T-helper 2 cell (primary cell): ENCODE measurements at places on chromosomes 16 and 17.

- DNase-seq = no peak
Measured at GRCh38 chr16:82280867-82281266, 110.8 kb upstream of the MPHOSPH6 start.

GRCh38 chr17:33712120-33712519, 419.0 kb upstream of the ASIC2 start:
- no peak for DNase-seq

DNA sequence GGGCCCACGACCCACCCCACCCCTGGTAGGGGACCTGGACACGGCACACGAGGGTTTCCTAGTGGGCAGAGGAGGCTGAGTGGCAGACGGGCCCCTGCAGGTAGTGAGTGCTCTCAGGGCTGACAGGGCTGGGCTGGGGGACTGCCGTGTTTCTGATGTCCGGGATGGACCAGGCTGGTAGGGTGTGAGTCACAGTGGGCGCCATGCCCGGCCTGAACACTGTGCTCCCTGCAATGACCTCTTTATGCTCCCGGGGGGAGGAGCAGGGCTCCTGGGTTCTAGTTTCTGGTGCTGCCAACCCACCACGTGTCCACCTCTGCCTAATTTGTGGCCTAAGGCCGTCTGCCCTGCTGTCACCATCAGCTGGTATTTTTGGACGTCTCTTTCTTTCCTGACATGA, 26.3 kb downstream of the ARHGAP23 start:
- DNase-seq = no peak

DNA sequence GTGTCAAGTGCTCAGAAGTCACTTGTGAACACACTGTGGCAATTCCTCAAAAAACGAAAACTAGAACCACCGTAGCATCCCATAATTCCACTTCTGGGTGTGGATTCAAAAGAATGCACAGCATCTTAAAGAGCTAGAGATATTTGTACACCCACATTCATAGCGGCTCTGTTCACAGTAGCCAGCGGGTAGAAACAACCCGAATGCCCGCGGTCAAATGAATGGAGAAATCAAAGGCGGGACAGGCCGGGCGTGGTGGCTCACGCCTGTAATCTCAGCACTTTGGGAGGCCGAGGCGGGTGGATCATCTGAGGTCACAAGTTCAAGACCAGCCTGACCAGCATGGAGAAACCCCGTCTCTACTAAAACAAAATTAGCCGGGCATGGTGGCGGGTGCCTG, 337.5 kb downstream of the SEC14L1 start:
- DNase-seq = no peak

GRCh38 chr17:41619036-41619926, 5.1 kb downstream of the KRT17 start:
- no peak for DNase-seq

GRCh38 chr16:50067290-50067853, 1.6 kb downstream of the HEATR3 start:
- no peak for DNase-seq

- DNase-seq = no peak
Measured at GRCh38 chr17:73715769-73716168, 71.5 kb upstream of the SDK2 start.

GRCh38 chr16:23920899-23921298, 85.1 kb downstream of the PRKCB start:
- no peak for DNase-seq

GRCh38 chr17:9522074-9522473, 53.5 kb downstream of the STX8 start:
- DNase-seq = peak; percentile 39

DNA sequence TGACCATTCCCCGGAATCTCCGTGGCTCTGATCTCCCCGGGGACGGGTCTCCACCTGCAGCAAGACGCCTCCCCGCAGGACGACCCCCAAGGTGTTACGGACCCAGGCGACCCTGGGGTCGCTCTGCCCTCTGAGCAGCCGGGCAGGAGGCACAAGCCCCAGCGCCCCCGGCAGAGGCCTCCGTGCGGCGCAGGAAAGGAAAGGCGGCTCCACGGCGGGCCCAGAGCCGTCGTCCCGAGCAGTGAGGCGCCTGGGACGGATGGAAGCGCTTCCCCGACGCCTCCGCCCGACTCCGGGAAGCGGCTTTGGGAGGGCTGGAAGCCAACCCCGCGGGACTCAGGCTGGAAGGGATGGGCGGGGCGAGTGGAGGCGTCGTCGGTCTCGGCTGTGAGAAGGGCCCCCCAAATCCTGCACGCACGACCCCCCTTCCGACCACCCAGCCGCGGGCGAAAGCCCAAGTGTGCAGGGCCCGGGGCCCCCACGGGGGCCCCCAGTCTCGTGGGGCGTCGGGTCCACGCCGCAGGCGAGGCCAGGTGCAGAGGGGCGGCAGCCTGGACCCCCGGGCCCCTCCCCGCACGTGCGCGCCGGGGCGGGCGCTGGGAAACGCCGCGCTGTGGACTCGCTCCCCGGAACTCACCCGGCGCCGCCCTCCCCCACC, 32.7 kb upstream of the RPH3AL start:
- no peak for DNase-seq

DNA sequence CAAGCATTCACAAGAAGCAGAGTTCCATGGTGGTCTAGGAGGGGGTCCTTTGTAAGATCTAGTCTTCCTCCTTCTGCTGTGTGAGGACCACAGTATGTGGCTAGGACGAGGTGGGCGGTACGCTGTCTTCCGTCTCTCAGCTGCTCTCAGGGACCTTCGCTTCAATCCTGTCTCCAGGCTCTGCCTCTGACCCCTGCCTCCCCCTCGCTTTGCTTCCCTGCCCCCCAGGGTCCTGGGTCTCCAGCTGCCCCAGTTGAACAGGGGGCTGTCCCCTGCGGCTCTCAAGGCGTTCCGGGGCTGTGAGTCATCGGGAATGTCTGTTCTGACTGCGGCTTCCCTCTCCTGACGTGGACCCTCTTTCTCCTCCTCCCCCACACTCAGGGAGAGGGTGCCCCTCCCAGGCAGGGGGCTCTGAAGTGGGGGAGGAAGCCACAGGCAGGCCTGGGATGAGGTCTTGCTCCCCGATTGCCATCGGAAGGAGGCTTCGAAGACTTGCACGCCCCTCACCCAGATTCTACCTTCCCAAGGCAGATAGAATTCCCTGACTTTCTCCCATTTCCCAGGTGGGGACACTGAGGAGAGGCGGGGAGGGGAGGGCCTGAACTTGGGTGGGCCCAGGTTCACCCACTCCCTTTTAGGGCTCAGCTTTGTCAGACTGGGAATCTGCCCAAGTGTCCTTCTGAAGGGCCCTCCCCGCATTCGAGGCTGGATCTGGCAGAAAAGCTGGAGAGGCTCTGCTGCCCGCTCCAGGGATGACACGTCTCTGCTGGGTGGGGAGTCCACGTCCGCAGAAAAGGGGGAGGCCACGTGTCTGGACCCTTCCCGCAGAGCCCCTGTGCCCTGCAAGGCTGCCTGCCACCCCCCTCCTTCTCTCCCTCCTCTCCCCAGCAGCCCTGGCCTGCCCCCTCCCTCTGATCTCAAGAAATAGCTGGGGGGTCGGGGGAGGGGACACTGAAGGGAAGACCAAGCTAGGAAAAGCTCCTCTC, 9.1 kb upstream of the COL1A1 start:
- no peak for DNase-seq

- peak; percentile 99 for DNase-seq
Measured at GRCh38 chr16:3134338-3135125, at the start of gene ZNF213. Gene ZNF213, plus strand, starts transcription at chr16:3135029. Its CDS starts 2,252 bp downstream, at chr16:3137281.

DNA sequence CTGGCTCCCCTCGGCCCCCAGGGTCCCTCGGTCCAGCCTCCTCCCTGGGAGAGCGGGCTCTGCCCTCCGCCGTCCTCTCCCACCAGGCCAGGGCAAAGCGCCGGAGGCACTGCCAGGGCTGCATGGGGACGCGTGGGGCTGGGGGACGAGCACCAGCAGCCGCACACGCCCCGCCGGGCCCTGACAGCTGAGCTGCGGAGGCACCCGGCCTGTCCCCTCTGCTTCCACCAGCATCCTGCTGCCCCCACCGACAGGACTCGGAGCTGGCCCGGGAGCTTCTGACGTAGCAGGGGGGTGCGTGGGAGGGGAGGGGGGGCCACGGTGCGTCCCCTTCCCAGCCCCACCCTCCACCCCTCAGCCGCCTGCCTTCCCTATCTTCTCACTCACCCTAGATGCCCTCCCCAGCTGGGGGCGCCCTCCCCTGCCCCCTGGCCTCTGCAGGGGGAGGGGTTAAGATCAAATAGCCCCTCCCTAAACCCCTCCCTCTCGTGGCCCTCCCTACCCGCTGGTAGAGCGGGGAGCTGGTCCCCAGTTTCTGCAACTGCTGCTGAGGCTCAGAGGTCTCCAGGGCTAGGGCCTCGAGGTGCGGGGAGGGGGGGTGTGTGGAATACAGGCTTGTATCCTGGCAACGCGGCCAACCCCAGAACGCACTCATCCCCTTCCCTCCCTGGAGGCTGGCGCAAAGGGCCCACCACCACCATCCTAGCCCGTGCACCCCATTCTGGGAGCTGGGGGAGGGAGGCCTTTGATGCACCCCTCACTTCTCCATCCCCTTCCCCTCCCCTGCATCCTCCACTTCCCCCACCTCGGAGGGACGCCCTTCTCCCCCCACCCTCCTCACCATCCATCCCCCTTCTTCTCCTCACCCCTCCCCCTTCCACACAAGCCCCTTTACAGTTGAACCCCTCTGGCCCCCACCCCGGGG, 1.0 kb downstream of the SRCIN1 start:
- DNase-seq = peak; percentile 16

DNA sequence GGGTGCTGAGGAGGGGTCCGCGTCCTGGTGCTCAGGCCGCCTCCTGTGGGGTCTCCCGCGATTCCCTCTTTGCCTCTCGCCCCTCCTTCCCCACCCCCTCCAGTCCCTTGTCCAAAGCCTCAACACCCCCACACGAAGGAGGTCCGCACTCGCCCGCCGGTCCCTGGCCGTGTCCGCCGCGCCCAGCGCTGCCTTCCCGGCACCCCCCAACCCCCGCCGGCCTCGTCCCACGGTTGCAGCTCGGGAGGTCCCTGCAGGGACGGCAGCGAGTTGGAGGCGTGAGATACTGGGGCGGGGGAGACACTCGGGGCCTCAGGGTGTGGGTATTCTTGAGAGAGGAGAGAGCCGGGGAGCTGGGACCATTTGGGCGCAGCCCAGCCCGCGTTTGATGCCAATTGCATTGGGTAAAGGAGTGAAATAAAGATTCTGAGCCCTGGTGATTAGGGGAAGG, 468 bp downstream of the FLYWCH2 start:
- no peak for DNase-seq

DNA sequence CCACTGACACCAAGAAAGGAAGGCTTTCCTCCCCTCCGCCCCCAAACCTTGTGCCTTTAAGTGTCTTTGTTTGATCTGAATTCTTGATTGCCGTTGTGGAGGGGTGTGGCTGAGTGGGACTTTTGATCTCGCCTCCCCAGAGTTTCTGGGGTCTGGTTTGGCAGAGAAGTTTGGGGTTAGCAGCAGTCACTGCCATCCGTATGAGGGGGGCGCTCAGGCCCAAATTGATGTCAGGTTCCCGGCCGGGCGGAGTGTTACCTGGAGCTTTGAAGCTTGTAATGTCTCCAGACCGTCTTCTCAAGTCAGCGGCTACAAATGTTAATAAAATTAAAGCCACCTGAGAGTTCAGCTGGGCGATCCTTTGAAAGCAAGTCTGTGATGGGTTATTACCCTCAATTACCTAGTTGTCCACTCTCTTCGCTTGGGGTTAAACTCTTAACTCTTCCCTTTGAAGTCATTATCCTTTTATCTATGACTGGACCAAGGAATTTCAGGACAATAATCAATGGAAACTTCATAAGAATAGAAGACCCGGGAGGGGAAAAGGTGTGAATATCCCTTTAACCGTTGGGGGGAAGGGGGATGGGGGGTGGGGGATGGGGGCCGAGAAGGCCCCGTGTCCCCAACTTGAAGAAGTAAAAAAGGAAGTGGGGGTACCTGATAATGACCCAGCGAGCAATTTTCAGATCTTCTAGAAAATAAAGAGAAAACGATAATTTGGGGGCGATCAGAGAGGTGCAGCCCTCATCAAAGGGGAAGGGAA, 31.8 kb upstream of the AXIN2 start:
- no peak for DNase-seq

GRCh38 chr17:72119873-72120641, 763 bp upstream of the SOX9 start:
- no peak for DNase-seq
